Activated T-helper 1 cell treated with anti-CD3 and anti-CD28 coated beads, Interleukin-12 subunit alpha, Interleukin-12 subunit beta, Interleukin-2, Interleukin-4 antibody, amounts not matched to agents 30 ng/mL and 10 ng/mL and 1 ng/mL, durations not matched to agents 14 hours and 24 hours and 36 hours (primary cell): ENCODE measurements at places on chromosomes 7 and 10. TPM values are rescaled to one million over a fixed set of nuclear protein-coding genes. Genes with fewer than 3 reads are reported as not detected.

DNA sequence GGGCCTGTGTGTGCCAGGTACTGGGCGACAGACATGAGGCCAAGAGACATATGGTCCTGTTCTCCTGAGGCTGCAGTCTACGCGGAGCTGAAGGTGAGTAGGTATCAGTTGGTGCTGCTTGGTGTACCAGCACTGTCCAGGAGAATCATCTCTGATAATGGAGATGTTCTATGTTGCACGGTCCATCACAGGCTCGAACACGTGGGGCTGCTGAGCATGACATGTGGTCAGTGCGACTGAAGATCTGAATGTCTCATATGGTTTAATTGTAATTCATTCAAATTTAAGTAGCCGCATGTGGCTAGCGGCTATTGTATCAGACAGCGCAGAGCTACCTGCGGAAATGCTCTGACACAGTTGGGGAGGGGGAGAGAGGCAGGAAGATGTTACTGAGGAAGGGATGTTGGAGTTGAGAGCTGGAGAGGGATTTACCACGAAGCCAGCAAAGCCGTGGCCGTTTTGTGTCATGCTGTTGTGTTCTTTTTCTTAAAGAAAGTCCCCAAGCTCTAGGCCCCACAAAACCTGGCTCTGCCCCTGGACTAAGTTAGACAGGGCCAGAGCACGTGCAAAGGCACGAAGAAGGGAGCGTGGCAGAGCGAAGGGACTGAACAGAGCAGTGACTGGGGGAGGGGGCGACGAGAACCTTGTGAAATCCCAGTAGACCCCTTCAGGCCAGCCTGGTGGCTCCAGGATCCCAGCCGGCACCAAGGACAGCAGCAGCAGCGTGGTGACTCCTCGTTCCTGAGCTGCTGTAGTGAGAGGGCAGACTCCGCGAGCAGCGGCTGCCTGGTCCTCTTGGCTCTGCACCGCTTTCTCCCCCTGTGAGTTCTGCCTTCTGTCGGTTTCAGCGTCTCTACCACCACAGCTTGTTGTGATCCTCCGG, 20.0 kb downstream of the SMKR1 start:
- no peaks in the 10 kb centered on the region for H3K36me3 ChIP-seq
- no peak overlapping the region for H3K4me3 ChIP-seq
- no peaks in the 10 kb centered on the region for H3K4me1 ChIP-seq
- no peak overlapping the region for H3K27ac ChIP-seq
- DNase-seq, result no peak

DNA sequence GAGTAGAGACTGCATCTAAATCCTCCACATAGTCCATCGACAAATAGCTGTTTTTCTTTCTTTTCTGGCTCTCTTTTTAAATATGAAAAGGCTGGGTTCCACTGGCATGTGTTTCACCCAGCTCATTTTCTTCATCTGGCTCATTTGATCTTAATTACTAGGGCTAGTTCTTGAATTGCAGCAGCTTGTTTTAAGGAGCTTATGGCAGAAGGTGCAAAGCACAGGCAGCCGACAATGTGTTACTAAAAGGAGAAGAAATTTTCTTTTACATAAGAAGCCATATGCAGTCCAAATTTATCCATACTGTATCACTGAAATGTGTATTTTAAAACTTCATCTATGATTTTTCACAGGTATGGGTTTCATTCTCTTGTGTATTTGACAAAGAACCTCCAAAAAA, 205.6 kb upstream of the PTER start:
- H3K4me3 ChIP-seq, result no peak overlapping the region
- peaks cover 3% of the 10 kb centered on the region for H3K27me3 ChIP-seq
- no peaks in the 10 kb centered on the region for H3K4me1 ChIP-seq

The PTPRZ1 gene
- not detected in 2 replicates for total RNA-seq

The GPR37 gene
- total RNA-seq, result not detected in 2 replicates

The AKR1D1 gene
- total RNA-seq, result not detected in 2 replicates

DNA sequence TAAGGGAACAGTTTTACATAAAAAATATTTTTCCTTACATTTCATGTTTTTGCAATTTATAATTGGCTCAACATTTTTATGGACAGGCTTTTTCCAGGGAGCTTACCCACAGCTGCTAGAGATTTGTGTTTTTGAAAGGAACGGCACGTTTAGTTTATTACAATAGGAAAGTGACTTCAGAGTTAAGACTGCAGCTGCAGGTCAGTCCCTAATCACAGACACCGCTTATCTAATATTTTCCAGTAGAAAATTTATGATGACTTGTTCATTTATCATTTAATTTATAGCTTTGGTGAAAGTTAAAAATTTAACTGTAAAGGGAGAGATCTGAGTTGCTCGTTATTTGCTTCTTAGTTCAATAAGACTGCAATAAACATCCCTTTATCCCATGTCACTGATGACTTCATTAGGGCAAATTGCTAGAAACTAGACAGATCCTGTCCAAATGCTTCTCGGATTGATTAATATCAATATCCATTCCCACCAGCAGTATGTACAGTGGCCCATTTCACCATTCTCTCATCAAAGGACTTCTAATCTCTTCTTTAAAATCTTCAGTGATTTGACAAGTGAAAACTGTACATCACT, 97.0 kb upstream of the ODAD2 start:
- H3K27me3 ChIP-seq, result no peaks in the 10 kb centered on the region
- H3K4me3 ChIP-seq, result no peak overlapping the region
- H3K27ac ChIP-seq, result no peak overlapping the region
- no peaks in the 10 kb centered on the region for H3K4me1 ChIP-seq
- no peak for DNase-seq

GRCh38 chr7:30805081-30805691, 34.0 kb downstream of the MINDY4 start:
- H3K4me3 ChIP-seq, result no peak overlapping the region
- DNase-seq, result no peak
- no peaks in the 10 kb centered on the region for H3K4me1 ChIP-seq

DNA sequence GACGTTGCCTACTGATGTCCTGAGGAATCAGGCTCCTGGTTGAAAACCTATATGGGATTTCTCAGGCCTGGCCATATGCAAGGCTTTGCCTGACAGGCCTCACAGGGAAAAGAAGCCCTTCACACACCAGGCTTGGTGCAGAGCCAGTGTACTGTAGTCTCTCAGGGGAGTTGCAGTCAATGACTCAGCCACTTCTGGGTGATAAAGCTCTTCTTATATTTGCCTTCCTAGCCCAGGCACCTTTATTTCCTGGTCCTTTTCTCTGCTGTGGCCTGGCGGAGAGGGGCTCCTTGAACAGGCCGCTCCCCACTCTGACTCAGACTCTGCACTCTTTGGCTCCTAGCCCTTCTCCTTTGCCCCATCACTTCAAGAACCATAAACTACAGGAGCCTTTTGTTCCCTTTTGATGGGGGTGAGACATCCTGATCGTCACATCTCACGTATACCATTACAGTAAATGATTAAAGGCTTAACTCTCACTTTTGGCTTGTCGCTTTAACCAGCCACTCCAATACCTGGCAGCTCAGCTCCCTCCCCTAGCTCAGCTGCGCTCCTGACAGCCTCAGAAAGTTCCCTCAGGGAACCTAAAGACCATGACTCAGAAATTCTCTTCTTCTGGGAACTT, 33.5 kb downstream of the DPY19L1 start:
- no peak overlapping the region for H3K4me3 ChIP-seq
- H3K36me3 ChIP-seq, result no peaks in the 10 kb centered on the region
- no peaks in the 10 kb centered on the region for H3K4me1 ChIP-seq
- H3K27ac ChIP-seq, result no peak overlapping the region
- no peak for DNase-seq

The CYP3A4 gene
- not detected in 2 replicates for total RNA-seq

GRCh38 chr7:67758551-67758950, 761.9 kb downstream of the TYW1 start:
- no peaks in the 10 kb centered on the region for H3K4me1 ChIP-seq
- no peaks in the 10 kb centered on the region for H3K36me3 ChIP-seq
- H3K27ac ChIP-seq, result no peak overlapping the region
- DNase-seq, result no peak
- no peaks in the 10 kb centered on the region for H3K27me3 ChIP-seq

The KLF14 gene
- not detected in 2 replicates for total RNA-seq

The ANTXRL gene
- not detected in 2 replicates for total RNA-seq

- H3K27me3 ChIP-seq, result no peaks in the 10 kb centered on the region
- no peaks in the 10 kb centered on the region for H3K4me1 ChIP-seq
Measured at GRCh38 chr7:157971501-157971900, 616.1 kb downstream of the PTPRN2 start.

- no peak overlapping the region for H3K4me3 ChIP-seq
- DNase-seq, result no peak
- H3K4me1 ChIP-seq, result no peaks in the 10 kb centered on the region
- H3K36me3 ChIP-seq, result no peaks in the 10 kb centered on the region
Measured at GRCh38 chr10:43214071-43214955, 52.6 kb downstream of the RASGEF1A start.

DNA sequence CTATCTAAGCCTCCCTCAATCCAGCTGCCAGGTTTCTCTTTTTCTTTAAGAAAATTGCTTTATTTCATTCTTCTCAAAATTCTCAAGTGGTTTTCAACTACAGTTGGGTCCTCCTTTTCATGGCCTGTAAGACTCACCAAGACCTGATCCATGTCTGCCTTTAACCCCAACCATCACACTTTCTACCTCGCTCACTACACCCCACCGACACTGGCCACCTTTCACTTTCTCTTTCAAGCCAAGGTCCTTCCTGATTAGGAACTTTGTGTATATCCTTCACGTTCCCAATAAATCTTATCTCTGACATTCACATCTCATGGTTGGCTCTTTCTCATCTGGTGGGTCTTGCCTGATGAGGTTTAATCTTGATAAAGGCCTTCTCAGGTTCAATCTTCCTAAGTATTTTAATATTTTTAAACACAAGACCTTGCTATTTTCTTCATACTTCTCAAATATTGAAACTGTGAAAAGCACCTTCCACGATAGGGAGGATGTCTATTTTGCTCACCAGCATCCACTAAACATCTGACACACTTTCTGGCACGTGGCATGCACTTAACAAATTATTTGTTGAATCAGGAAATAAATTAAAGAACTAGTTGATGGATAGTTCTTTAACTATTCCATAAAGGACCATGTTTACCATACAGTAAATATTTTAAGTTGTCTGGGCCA, 624.8 kb downstream of the GRID1 start:
- no peaks in the 10 kb centered on the region for H3K36me3 ChIP-seq
- no peaks in the 10 kb centered on the region for H3K27me3 ChIP-seq

GRCh38 chr7:129009437-129009836, 45.5 kb downstream of the TNPO3 start:
- peaks cover 29% of the 10 kb centered on the region for H3K4me1 ChIP-seq
- H3K27me3 ChIP-seq, result no peaks in the 10 kb centered on the region
- H3K27ac ChIP-seq, result peak overlapping the region; percentile 77
- no peak for DNase-seq

The ZNF365 gene
- total RNA-seq, result not detected in 2 replicates

The SPDYE16 gene
- 0.15 TPM in 1 of 2 replicates, not detected in the other for total RNA-seq

- no peak overlapping the region for H3K4me3 ChIP-seq
- H3K36me3 ChIP-seq, result no peaks in the 10 kb centered on the region
- H3K27me3 ChIP-seq, result peaks cover 11% of the 10 kb centered on the region
- H3K27ac ChIP-seq, result peak overlapping the region; percentile 42
- no peak for DNase-seq
Measured at GRCh38 chr10:86403183-86403797, 36.7 kb upstream of the GRID1 start.

- H3K4me3 ChIP-seq, result no peak overlapping the region
- DNase-seq, result no peak
- H3K27ac ChIP-seq, result no peak overlapping the region
- H3K27me3 ChIP-seq, result no peaks in the 10 kb centered on the region
- H3K4me1 ChIP-seq, result no peaks in the 10 kb centered on the region
- no peaks in the 10 kb centered on the region for H3K36me3 ChIP-seq
Measured at GRCh38 chr10:55078121-55078520, 277.1 kb upstream of the PCDH15 start.

DNA sequence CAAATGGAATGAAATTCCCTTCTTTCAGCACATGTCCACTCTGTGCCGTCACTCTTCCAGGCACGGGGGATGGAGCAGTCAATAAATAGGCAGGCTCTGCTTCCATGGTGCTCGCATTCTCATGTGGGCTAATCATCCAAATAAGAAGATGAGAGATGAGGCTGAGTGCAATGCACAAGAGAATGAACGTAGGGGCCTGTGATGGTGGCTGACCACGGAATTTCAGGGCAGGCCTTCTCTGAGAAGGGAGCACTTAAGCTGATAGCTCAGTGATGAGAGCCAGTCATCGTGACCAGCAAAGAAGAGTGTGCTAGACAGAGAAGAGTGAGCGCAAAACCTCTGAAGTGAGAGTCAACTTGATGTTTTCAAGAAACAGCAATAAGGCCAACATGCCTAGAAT, 47.9 kb downstream of the TAF3 start:
- no peaks in the 10 kb centered on the region for H3K4me1 ChIP-seq
- H3K4me3 ChIP-seq, result no peak overlapping the region
- H3K27me3 ChIP-seq, result peaks cover 2% of the 10 kb centered on the region
- no peak for DNase-seq

The GNGT1 gene
- total RNA-seq, result not detected in 2 replicates

The APBB1IP gene
- total RNA-seq, result 39.6 and 43.6 TPM in 2 replicates
